ENCODE measurements at places on chromosomes 2 and 18.

DNA sequence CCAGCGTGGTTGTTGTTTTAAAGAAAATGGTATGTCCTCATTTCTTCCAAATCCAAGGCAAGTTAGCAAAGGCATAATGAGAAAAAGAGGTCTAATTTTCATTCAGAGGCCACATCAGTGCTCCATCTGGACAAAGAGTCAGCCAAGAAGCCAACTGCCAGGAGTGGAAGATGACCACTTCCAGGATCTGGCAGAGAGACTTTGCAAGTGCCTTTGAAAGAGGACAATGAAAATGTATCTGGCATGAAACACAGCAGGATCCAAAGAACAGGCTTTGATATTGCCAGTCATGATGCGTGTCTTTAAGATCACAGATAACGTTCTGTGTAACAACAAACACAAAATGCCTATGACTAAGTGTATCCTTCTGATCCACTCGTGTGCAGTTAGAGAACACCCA lies 82.8 kb downstream of the AFF3 start:
- DNase-seq, result no peak

- no peak for DNase-seq
Measured at GRCh38 chr18:24919181-24919797, 432.7 kb downstream of the ZNF521 start.

DNA sequence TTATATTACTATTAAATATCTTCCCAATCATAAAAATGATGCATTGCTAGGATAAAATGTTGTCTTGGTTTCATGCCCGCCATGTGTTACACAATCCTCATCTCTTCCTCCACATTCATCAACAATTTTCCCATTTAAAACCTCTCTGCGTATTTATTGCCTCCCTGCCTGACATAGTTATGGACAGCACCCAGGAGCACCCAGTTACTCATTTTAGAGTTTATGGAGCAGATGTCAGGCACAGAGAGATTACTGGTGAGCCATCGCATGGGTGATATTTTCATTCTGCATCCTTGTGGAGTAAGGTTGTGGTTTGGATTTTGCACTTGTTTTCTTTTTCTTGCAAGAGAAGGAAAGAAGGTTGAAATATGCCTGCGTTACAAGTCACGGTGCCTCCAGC lies 116.7 kb upstream of the NPAS2 start:
- no peak for DNase-seq

DNA sequence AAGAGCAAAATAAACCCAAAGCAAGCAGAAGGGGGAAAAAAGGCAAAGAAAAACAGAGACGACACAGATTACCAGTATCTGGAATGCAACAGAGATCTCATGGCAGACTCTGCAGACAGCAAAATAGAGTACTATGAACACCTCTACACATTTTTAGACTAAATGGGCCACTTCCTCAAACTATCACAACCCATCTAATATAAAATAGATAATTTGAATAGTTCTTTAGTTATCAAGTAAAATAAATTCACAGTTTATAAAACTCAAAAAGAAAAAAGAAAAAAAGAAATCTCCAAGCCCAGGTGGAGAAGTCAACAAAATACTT lies 16.6 kb downstream of the SESTD1 start:
- DNase-seq, result no peak

- no peak for DNase-seq
Measured at GRCh38 chr2:234981197-234982095, 29.6 kb downstream of the SH3BP4 start.

DNA sequence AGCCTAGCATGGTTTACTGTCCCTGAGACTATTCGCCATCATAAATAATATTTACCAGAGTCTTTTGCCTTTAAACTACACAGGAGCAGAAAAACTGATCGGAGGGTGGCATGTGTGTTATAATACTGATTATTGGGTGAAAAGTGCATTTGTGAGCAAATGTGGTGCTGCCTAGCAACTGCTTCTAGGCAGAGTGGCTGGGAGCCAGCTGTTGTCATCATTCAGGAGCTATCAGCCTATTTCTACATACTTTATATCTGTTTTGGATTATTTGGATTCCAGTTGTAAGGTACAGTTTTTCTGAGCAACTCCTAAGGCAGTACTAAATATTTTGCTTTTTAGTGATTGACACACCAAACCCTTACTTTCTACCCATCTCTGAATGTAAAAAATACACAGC lies 75.0 kb upstream of the MSTN start:
- no peak for DNase-seq

- DNase-seq, result no peak
Measured at GRCh38 chr18:36188916-36189315, 1.6 kb downstream of the MOCOS start.

DNA sequence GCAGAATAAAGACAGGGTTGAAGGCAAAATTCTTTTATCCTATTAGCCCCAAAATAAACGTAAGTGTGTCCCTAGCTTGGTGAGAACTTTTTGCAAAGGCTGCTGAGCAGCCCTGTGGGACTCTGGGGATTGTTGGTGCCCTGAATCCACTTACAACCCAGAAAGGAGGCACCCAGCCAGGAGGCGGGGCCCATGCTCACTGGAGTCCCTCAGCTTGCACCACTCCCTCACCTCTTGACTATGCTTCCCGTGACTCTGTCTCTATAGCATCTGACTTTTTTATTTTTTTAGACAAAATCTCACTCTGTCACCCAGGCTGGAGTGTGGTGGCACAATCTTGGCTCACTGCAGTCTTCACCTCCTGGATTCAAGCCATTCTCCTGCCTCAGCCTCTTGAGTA lies 15.8 kb upstream of the COL6A3 start:
- no peak for DNase-seq

DNA sequence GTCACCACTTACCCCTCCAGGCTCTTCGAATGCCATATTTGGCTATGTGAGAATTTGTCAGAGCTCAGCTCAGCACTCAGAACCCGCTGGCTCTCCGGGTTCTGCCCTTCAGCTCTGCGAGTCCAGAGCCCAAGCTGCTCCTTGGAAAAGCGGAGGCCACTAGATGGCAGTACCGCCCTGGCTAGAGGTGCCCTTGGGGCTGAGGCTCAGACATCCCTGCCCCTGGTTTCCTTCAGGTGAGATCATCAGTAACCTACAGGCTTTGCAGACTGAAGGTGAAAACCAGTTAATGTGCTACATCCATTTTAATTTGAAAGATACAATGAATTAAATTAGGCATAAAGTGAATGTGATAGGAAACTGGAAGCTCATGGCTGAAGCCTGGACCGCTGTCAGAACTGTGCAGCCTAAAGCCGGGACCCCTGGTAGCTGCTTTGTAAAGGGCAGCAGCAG lies 285.6 kb downstream of the AGAP1 start:
- DNase-seq, result peak; percentile 43

DNA sequence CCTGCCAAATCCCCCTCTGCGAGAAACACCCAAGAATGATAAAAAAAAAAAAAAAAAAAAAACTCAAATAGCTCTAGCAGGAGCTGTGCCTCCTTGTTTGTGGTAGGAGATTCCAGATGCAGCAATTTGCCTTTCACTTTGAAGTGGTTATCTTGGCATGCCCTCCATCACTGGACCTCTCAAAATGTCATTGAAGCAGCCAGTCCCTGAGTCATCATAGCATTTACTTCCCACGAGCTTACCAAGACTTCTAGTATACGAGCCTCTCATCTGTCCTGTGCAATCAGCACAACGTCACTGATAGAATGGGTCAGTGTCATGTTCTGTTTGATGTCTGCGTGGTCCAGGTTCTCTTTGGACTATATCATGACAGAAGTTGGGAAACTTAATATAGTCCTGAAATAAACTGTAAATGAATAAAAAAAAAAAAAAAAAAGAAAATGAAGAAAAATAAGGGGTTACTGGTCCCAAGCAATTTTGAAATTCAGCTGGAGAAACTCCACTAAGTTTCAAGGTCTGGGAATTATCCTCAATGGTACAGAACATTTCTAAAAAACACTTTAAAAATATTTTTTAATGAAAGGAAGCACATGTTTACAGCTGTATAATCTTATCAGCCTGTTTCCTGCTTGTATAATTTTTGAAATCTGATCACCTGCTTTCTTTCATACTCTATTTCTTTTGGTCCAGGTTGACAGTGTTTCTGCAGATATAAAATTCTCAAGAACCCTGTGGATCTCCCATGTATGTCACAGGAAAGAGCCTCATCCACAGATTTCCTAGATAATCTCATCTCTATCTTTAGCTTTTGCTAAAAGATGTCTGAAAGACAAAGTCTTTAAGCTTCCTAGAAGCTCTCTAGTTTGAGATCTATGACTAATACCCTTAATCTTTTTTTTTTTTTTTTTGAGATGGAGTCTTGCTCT lies 74.1 kb upstream of the EHBP1 start:
- no peak for DNase-seq

DNA sequence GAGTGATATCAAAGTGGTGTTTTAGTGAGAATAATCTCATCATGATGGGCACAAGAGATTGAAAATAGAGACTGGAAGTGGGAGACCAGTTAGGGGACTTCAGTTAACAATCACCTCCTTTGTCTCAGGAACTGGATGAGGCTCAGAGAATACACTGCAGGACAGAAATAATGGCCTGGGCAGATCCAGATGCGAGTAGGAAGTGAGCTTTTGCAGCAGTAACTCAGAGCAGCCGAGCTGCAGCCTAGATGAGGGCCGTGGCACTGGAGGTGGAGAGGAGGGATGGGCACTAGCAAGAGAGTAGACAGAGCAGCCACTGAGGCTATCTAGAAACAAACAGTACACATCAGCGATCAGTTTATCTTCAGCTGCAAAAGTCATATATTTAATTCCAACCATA lies 48.6 kb downstream of the CYB5A start:
- DNase-seq, result no peak

- no peak for DNase-seq
Measured at GRCh38 chr2:18639756-18640453, 50.5 kb upstream of the NT5C1B start.

GRCh38 chr2:45759310-45759851 lies 107.9 kb downstream of the PRKCE start:
- DNase-seq, result no peak

DNA sequence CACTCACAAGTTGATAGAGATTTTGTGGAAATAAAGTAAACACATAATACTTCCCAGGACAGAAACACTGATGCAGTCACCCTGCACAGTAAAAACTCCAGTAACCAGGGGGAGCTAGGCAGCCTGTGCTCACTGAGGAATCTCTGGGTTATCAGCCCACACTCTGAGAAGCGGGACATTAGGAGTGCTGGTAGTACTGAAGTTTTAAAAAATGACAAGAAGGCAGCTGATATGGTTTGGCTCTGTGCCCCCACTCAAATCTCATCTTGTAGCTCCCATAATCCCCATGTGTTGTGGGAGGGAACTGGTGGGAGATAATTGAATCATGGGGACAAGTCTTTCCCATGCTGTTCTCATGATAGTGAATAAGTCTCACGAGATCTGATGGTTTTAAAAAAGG lies 31.4 kb downstream of the KCTD1 start:
- no peak for DNase-seq

GRCh38 chr18:10898417-10898974 lies 250.9 kb downstream of the PIEZO2 start:
- no peak for DNase-seq

- peak; percentile 10 for DNase-seq
Measured at GRCh38 chr18:56637711-56638231, 621 bp downstream of the TXNL1 start.

GRCh38 chr2:170212625-170213280 lies 34.8 kb downstream of the MYO3B start:
- peak; percentile 28 for DNase-seq

- DNase-seq, result no peak
Measured at GRCh38 chr2:215022418-215022817, 116.0 kb downstream of the ABCA12 start.

DNA sequence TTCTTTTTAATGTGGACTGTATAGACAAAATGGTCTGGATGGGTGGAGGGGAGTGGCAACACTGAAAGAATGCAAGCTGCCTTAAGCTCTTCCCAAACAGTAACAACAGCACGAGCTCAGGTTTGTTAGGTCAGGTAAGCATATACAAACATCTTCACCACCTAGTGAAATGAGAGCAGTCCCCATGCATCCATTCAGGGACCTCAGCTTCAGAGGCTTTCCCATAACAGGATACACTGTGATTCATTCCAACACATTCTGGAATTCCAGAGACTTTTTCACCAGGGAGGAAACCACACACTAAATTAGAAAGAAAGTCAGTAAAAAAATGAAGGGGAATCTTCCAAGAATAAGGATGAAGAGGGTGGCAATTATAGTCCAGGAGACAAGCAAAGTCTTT lies 50.4 kb upstream of the BZW1 start:
- DNase-seq, result no peak

DNA sequence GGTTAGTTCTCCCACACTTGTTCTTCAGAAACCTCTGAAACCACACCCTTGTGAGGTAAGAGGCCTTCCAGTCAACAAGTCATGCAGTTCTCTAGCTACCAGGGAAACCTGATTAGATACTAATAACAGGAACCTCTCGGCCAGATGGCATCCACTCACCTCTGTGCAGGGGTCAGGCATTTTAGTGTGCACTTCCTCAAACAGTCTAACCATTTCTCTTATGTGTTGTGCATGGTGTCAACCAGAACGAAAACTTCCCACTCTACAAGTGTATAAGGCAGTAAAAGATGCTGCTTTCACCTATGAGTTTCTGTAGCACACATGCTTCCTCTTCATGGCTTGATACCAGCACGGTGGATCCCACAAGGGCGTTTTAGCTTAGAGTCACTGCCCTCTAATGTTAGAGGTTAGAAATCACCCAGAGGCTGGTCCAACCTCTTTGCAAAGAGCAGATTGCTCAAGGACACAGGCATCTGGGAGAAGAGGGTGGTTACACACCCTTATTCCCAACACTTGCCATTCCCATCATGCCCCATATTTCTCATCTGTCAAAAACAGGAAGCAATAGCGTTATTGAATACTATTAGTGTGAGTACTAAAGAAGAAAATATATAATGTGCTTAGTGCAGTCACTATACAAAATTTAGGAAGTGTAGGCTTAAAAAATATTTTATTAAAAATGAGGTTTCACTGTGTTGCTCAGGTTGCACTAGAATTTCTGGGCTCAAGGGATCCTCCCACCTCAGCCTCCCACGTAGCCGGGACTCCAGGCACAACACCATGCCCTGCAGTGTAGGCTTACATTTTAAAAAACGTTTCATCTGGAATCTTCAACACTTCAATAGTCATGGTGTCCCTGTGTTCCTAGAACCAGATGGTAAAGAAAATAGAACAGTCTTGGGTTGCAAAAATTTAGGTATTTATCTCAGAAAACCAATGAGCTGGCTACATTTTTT lies 34.5 kb upstream of the RAB31 start:
- peak; percentile 69 for DNase-seq

DNA sequence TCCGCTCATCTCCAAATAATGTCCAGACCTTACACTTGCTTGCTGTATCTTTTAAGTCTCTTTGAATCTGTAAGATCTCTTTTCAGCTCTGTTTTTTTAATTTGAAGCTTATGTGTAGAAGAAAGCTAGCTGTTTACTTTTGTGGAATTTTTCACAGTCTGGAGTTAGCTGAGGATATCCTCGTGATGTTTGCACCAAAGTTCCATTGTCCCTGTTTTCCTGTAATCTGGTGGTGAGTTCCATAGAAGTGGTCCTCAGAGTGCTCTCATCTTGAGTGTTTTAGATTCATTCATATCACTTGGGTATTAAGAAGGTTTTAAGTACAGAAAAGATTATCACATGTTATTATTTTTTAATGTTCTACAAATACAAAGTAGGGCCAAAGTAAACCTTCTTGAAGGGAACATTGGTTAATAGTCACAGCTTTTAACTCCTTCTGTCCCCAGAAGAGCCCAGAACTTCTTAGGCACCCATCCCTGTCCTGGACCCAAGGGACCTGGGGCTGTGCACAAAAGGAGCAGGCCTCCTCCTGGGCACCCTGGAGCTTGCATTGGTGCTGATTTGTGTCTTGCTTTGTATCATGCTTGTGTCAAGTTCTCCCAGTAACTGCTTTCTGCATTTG lies 15.0 kb downstream of the MLPH start:
- DNase-seq, result no peak
